ENCODE measurements at places on chromosomes 4 and X.

DNA sequence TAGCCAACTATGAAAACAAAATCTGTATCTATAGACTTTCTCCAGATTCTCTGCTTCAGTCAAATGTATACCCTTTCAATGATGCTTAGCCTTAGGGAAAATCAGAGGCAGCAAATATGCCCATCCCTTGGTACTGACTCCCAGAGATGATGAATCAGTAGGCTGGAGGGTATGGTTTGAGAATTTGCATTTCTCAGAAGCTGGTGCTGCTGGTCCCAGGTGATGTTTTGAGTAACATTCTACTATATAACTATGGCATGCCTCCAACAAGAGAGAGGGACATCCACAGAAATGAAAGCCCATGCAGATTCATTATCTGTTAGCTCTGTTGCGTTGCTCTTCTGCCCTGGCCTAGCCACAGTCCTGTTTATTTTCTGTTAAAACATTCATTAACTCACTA lies 13.6 kb downstream of the TNIP3 start:
- no peak for DNase-seq

GRCh38 chr4:128604840-128605239 lies 204.7 kb upstream of the JADE1 start:
- no peak for DNase-seq

GRCh38 chr4:185839770-185840169 lies 27.8 kb upstream of the SORBS2 start:
- DNase-seq, result no peak

DNA sequence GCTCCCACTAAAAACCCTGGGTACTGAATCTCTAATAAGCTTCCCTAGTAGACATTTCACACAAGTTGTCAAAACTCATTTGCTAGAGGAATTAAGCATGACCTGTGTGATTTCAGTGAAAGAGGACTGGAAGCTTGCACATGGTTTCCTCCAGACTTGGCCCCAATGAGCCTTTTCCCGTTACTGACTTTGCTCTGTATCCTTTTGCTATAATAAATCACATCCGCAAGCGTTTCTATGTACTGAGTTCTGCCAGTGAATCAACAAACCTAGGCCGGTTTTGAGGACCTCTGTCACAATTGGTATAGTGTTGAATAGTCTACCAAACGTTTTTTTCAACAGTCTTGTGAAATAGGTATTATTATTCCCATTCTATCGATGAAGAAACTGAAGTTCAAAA lies 8.2 kb downstream of the ATP11C start:
- DNase-seq, result no peak

DNA sequence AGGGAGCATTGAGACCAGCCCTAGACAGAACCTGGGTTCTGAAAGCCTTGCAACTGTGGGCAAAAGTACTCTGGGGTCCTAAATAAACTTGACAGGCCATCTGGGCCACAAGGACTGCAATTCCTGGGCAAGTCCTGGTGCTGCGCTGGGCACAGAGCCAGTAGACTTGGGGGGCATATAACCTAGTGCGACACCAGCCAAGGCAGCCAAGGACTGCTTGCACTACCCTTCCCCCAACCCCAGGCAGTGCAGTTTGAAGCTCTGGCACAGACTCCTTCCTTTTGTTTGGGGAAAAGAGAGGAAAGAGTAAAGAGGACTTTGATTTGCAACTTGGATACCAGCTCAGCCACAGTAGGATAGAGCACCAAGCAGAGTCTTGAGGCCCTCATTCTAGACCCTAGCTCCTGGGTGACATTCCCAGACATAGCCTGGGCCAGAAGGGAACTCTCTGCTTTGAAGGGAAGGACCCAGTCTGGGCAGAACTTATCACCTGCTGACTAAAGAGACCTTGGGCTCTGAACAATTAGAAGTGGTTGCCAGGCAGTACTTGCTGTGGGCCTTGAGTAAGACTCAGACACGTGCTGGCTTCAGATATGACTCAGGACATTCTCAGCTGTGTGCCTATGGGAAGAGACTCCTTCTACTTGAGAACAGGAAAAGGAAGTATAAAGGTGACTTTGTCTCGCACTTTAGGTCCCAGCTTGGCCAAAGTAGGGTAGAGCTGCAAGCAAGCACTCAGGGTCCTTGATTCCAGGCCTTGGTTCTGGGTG lies 522.8 kb downstream of the GLUD2 start:
- DNase-seq, result no peak

DNA sequence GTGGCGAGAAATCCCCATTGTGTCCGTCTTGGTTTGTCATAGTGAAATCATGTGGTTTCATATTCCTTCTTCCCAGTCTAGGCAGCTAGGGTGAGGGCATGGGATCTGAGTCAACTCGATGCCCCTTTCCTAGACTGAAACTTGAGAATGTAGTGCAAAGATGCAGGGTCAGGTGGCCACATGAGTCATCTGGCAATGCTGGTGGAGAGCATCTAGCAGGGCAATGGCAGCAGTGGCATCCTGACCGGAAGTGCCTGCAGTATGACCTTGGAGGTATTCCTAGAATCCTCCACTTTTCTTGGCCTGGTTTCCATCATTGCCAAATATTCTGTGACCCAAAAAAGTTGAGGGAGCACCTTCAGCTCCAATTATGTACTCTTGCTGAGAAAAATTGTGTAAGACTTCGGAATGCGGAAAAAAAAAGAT lies 39.1 kb upstream of the TMEM184C start:
- DNase-seq, result no peak

DNA sequence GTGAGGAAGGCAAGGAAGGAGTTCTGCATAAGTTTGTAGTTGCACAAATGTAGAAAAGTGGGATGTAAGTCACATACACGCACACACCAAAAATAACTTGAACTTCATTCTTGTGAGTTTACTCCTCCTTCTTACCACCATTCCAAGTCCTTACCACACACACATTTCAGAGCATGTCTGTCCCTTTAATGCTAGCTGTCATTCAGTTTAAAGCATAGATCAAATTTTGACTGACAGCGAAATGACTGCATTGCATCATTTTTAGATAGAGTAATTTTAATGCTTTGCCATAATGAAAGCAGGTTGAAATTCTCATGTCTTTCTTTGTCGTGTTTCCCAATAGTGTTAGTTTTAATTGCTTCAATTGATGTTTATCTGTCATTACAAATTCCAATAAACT lies 629.6 kb upstream of the HTR2C start:
- DNase-seq, result no peak

DNA sequence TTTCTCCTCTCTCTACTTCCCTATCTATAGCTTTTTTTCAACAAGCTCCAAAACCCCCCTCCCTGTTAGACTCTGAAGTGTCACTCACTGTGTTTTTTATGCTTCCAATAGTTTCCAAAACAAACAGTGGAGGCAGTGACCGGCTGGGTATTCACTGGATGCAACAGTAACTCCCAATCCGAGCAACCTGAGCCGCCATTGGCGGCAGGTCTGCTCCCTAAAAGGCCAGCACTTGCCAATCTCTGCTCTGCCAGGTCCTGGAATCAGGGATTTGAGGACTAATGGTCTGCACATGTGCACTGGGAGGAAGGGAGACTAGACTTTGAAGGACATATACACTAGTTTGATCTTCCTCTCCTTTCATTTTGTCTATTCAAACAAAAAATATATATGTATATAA lies 7.1 kb downstream of the TBX22 start:
- no peak for DNase-seq

DNA sequence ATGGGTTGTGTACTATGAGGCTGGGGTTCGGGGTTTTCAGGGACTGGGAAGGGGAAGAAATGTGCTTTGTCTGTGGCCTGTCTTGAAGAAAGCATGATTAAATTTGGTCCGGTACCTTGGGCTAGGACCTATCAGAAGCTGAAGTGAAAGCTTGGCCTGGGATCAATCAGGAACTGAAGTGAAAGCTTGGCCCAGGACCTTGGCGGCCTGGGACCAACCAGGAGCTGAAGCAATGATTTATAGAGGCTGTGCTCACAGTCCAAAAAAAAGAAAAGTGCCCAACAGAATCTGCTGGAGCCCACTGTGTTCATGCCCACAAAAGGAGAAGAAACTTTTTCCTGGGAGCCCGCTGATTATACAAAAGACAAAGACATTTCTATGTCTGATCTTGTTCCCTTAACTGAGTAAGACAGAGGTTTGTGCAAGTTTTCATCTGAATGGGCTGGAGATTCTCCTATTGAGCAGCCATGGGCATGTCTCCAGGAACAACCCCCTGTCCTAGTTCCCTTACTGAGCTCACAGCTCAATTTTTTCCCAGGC lies 1427.9 kb downstream of the FAM133A start:
- no peak for DNase-seq

DNA sequence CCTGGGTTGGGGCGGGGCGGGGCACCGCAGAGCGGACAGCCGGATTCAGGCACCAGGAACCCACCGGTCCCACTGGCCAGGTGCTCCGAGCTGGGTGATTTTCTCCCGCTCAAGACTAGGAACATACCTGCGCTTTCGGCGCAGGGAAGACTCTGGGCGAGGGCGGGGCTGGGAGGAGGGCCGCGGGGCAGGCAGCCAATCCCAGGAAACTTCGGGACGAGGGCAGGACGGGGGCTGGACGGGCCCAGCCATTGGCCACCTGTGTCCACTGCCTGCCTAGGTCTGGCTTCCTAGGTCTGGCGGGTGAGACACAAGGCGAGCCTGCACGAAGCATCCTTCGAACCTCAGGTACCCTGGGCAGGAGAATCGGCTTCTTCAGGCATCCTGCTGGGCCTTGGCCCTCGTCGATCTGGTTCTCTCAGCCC lies 274 bp upstream of the ERVMER34-1 start:
- DNase-seq, result peak; percentile 88

- DNase-seq, result no peak
Observed at GRCh38 chr4:18975916-18976808, 954.6 kb upstream of the LCORL start.

- no peak for DNase-seq
Observed at GRCh38 chr4:17719106-17719505, 62.3 kb downstream of the FAM184B start.

GRCh38 chr4:7647600-7648543 lies 213.1 kb upstream of the PSAPL1 start:
- peak; percentile 66 for DNase-seq

- no peak for DNase-seq
Observed at GRCh38 chr4:16480011-16480410, 253.7 kb upstream of the TAPT1 start.

GRCh38 chrX:30812326-30812725 lies 76.7 kb downstream of the TAB3 start:
- no peak for DNase-seq

GRCh38 chr4:187103351-187103750 lies 379.7 kb upstream of the FAT1 start:
- DNase-seq, result no peak

DNA sequence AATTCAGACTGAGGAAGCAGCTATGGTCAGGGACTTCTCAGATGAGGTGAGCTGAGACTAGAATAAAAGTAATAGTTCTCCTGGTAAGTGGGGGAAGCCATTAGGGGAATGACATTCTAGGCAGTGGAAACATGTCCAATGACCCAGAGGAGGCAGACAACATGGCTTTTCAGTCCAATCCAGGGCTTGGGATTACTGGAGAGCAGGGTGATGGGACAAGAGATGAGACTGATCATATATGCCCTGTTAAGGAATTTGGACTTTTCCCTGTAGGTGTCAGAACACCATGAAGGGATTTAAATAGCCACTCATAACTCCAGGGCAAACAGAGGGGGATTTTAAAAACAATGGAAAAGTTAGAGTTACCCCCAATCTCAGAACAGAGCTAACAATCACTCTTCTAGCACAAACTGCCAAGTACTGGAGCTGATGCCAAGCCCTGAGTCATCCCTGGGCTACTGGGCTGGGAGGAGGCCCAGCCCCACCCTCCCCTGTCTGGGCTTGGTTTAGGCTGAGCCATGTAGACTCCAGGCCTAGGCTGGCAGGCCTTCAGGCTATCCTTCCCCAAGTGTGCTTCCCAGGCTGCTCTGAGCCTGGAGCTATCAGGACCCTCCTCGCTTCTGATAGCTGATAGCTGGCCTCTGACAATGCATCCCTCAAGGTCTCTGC lies 22.7 kb upstream of the MSN start:
- peak; percentile 81 for DNase-seq

DNA sequence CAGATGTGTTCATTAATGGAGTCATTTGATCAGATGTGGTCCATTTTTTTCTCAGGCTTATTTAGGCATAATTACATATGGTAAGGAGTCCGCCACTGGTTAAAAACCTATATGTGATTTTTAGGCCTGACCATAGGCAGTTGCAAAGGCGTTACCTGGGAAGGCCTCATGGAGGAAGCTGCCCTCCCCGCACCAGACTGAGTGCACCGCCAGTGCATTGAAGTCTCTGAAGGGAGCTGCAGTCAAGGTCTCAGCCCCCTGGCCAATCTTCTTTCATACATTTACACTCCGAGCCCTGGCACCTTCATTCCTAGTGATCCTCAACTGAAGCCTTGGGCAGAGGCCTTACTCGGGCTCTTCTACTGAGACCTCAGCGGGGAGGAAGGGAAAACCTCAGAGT lies 898.2 kb upstream of the AGA start:
- no peak for DNase-seq

GRCh38 chr4:6916587-6917460 lies 7.2 kb downstream of the TBC1D14 start:
- no peak for DNase-seq

GRCh38 chr4:146119845-146120404 lies 55.6 kb upstream of the LSM6 start:
- no peak for DNase-seq

DNA sequence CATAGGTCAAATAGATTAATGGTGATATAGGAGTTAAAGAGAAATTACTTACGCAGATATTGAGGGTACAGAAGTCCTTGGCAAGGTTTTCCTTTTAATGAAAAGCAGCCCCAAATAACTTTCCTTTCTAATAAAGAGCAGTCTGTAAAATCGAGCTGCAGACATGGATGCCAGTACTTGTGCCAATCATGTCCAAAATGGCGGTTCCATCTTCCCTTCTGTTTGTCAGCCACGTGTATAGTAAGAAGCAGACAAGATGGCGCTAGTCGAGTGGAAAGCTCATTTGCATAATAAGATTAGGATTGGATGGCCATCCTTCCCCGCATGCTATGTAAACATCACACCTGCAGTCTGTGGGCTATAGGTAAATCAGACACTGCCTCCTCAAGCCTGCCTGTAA lies 68.5 kb downstream of the FGFBP1 start:
- no peak for DNase-seq

- no peak for DNase-seq
Observed at GRCh38 chr4:70225824-70226223, at the start of gene FDCSP. FDCSP (plus strand) TSS chr4:70226124; CDS start chr4:70231195, 5,071 bp downstream.

- no peak for DNase-seq
Observed at GRCh38 chr4:128853741-128854140, 44.2 kb downstream of the JADE1 start.

DNA sequence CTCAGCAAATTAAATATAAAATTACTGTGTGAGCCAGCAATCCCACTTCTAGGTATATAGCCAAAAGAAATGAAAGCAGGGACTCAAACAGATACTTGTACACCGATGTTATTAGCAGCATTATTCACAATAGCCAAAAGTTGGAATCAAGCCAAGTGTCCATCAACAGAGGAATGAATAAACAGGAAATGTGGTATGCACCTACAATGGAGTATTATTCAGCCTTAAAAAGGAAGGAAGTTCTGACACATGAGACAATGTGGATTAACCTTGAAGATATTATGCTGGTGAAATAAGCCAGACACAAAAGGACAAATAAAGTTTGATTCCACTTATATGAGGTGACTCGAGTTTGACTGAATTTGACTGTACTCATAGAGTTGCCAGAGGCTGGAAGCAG lies 108.3 kb upstream of the DUSP21 start:
- DNase-seq, result no peak
